ENCODE measurements at places on chromosomes 4 and X.

DNA sequence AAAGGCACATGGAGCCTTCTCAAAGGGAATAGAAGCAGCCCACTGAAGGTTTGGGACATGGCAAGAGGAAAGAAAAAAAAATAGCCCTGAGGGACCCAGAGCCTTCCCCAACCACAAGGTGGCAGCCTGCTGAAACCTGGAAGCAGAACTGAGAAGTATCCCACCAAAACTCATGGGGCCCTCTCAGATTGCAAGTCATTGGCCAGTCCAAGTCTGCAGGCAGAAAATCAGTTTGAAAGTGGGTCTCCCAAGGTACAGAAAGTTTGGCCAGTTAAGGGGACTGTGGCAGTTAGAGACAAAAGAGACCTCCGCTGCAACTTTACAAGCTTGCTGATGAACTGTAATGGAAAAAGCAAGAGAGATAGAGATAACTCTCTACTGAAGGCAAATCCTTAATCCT lies 155.8 kb downstream of the ANTXR2 start:
- DNase-seq = peak; percentile 24

DNA sequence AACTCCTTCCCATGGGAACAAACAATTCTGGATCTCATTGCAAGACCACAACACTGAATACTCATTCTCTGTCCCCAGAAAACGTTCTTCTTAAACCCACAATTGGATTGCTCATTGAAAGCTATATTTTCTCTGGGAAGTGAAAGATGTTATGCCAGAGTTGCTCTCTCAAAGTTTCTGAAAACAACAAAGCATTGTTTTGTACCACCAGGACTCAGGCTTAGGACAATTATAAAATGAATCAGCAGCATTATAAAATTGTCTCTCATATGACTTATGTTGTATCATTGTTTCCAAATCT lies 26.5 kb downstream of the TFDP3 start:
- DNase-seq = no peak

DNA sequence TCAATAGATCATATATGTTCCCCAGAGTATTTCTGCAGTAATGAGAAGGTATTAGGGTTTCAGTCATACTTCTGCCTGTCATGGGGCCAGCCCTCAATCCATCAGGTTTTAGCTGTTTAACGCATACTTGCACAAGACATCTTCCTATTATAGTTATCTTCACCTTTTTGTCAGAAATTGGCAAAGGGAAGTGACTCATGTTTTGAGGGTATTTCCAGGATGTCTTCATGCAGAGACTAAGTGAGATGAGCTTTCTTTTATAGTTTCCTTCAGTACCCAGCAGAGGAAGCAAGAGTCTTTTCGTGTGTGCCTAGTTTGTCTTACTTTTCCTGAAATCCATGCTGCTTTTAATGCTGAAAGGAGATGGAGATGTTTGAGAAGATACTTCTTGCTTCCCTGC lies 9.5 kb downstream of the CSTF2 start:
- no peak for DNase-seq

DNA sequence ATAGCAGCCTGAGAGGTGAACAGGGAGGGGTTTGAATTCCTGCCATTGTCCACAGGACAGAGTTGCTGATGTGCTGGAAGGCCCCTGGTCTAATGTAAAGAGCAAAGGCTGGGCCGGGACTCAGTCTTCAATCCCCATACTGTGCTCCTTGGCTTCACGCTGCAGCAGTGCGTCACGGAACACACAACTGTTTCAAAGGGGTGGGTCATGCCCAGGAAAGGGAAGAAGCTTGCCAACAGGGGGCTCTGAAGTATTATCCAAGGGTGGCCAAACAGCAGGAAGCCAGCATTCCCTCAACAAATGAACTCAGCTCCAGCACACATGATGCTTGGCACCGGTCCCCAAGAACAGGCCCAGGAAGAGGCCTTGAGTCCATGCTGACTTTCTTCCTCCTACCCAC lies 122.5 kb downstream of the NFKB1 start:
- no peak for DNase-seq

DNA sequence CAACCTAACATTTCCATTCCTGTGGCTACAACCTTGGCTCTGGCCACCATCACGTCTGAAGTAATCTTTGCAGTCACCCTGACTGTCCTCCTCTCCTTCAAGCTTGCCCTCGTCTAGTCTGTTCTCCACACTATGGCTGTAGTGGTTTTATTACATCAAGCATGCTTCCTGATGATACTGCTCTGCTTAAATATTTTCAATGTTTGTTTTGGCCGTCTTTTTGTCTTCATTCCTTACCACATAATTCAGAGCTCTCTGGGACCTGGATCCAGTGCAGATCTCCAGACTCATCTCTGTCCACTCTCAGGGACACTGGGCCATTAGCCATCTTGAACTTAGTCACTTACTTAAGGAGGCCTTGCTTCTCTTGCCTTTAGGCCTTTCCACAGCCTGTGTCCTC lies 27.7 kb upstream of the FREM3 start:
- DNase-seq = no peak

GRCh38 chrX:47068214-47068613 lies 10.0 kb upstream of the RGN start:
- no peak for DNase-seq

- DNase-seq = no peak
These were observed 78.0 kb downstream of the CHRNA9 start for GRCh38 chr4:40412866-40413795.

- DNase-seq = no peak
These were observed 1715.2 kb upstream of the TENM3 start for GRCh38 chr4:180528003-180528402.

DNA sequence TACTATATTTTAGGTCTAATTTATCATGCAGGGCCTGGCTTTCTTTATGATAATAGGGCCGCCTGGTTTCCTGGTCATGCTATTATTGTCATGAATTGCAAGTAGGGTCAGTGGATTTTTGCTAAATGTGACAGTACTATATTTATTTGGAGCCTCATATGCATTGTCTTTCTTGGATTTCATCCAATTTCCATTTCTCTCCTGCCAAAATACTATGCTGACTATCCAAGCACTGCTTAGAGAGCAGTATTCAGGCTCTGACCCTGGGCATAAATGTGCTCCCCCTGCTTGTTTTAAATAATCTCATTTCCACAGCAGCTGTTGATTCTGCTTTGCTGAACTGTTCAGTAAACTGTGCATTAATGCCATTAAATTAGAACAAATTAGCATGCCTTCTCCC lies 269.3 kb downstream of the GPM6A start:
- no peak for DNase-seq

GRCh38 chr4:34629451-34629850 lies 1614.9 kb downstream of the ARAP2 start:
- DNase-seq = no peak

- no peak for DNase-seq
These were observed 107.1 kb downstream of the TMEM131L start for GRCh38 chr4:153573221-153573620.

DNA sequence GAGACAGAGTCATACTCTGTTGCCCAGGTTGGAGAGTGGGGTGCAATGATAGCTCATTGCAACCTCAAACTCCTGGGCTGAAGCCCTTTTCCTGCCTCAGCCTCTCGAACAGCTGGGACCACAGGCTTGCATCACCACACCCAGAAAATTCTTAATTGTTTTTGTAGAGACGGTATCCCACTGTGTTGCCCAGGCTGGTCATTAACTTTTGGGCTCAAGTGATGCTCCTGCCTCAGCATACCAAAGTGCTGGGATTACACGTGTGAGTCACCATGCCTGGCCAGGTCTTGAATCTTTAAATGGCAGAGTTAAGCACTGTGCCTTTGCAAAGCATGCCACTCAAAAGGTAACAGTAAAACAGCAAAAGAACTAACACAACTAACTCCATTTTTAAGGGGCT lies 28.6 kb upstream of the BBS12 start:
- no peak for DNase-seq

GRCh38 chr4:155552180-155552579 lies 114.5 kb upstream of the GUCY1A1 start:
- DNase-seq = no peak

DNA sequence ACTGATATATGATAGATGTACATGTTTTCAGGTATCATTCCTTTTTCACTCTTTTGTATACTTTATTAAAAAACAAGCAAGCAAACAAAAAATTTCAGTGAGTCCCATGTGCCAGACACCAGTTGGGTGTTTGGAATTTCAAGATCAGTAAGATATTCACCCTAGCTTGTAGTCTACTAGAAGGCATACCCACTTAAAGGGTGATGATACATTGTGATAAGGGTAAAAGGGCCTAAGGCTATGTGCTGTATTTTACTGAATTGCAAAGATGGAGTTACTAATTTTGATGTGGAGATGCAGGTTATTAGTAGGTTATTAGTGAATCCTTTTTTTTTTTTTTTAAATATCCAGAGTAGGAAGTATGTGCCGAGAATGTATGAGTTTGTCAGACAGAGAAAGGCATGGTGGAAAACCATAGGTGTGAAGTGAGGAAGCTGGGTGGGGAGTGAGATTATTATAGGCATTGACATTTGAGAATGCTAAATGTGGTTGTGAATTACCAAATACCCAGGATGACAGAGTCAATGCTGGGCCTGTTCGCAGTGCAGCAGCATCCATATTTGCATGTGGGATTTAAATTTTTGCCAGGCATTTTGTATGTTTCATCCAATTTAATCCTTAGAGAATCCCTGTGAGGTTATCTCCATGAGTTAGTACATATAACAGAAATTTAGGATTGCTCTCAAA lies 10.1 kb downstream of the STIM2 start:
- DNase-seq = no peak

DNA sequence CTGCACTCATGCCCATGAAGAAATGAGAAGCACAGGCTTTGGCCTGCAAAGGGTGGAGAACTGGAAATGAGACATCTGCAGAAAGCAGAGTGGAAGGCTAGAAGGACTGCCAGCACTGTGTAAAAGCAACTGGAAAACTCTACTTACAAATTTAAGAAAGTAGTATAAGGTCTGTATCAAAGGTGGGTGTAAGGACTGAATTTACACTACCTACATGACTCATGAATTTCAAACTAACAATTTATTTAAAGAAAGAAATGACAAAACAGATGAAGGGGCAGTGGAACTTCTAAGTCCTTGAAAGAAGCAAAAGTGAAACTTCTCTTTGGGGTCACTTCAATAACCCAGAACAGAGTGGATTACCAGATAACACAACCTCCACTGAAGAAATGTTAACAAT lies 71.2 kb downstream of the SLC10A7 start:
- DNase-seq = no peak

GRCh38 chr4:20028645-20029044 lies 223.1 kb upstream of the SLIT2 start:
- DNase-seq = no peak

DNA sequence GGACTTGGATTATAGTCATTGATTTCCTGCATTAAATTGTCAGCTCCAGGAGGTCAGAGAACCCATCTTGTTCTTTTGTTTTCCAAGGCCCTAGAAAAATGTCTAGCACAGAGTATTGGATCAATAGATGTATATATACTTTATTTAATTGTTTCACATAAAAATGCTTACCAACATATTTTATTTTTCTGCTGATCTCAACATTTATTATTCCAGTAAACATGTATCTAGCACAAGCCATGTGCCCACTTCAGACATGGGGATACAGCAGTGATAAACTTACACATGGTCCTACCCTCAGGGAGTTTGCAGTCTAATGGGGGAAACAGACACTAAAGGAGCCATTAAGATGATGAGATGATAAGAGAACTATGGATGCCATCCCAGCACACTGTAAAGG lies 49.1 kb upstream of the TBC1D9 start:
- no peak for DNase-seq

- no peak for DNase-seq
These were observed 44.0 kb downstream of the ABLIM2 start for GRCh38 chr4:8114456-8115202.

Data from nephron progenitor cell (in vitro differentiated cells).